NCI-H446 (cell line): ENCODE measurements at places on chromosomes 4 and X.

DNA sequence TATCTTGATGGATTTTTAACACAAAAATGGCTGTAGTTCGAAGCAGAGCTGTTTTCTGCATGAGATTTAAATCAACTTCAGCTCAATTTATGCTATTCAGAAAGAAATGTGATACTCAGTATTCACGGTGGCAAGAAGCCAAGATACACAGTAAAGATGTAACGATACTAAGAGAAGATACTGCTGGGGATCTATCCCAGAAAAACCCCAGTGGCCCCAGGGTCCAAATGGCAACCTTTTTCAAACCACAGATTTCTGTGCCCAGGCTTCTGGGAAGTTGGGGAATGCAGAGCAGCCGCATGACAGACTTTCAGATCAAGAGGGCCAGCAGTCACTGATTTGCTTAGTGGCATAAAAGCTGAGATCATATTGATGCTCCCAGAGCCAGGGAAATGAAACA lies 353.9 kb downstream of the AFF2 start:
- no peak for DNase-seq

GRCh38 chr4:8548731-8549351 lies 31.4 kb upstream of the GPR78 start:
- DNase-seq: no peak

DNA sequence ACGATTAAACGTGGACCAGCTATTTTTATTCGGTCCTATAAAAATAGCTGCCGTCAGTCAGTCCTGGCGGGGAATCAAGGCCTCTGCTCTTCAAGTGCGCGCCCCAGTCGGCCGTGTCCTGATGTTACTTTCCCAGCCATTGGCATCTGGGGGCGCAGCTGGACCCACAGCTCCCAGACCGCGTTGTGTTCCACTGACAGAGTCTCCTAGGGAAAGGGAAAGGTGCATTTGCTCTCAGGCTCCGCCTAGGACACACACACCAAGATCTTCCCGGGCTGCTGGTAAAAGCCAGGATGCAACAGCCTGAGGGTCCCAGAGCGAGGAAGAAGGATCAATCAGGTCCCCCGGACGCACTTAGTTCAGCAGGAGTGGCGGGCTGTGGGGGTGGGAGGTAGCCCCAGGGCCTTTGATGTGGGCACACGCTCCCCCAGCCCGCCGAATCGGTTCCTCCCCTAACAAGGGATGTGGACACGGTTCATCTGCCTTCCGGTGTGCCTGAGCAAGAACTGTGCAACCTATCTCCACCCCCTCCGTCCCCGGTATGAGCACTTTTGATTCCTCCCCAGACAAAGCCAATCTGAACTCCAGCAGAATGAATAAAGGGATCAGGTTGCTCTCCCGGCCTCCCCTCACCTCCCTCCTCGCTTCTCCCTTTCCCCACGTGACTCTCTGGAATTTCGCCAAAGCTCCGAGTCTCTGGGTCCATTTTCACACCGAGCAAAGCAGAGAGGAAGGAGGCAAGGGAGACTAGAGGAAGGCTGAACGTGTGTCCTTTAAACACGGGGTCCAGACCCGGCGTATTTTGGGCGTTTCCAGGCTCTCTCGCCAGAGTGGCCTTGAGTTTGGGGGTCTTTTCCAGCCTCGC lies 626 bp upstream of the FRAS1 start:
- DNase-seq: peak; percentile 90

DNA sequence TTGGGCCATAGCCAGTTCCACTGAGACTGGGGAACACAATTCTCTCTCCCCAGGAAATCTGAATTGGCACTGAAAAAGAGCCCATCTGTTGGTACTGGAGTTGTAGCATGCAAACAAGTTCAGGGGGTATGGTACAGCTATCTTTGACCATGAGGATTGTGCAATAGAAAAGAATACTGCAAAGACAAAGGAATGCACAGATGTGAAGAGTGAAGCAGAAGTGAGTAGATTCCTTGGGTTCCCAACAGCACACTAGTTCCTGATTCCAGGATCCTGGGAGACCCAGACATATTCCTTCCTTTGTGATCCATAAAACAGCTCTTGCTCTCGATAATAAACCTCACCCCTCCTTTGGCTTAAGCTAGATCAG lies 43.3 kb upstream of the CTAG2 start:
- no peak for DNase-seq

GRCh38 chr4:38662522-38663089 lies 1.4 kb upstream of the KLF3 start:
- DNase-seq: no peak

DNA sequence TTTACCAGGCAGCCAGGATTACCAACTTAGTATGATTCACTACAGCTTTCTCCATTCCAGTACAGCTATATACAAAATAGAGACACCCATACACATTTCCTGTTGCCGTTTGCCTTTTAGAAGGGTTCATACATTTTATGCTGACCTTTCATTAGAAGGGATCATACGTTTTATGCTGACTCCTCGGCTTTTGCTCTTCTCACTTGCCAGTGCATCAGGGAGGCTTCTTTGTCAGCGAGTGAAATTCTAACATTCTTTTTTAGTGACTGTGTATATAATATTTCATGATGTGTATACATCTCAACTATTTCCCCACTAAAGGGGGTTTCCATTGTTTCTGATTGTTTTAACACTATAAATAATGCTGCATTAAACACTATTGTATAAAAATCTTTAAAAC lies 552.6 kb downstream of the TRIML1 start:
- no peak for DNase-seq

DNA sequence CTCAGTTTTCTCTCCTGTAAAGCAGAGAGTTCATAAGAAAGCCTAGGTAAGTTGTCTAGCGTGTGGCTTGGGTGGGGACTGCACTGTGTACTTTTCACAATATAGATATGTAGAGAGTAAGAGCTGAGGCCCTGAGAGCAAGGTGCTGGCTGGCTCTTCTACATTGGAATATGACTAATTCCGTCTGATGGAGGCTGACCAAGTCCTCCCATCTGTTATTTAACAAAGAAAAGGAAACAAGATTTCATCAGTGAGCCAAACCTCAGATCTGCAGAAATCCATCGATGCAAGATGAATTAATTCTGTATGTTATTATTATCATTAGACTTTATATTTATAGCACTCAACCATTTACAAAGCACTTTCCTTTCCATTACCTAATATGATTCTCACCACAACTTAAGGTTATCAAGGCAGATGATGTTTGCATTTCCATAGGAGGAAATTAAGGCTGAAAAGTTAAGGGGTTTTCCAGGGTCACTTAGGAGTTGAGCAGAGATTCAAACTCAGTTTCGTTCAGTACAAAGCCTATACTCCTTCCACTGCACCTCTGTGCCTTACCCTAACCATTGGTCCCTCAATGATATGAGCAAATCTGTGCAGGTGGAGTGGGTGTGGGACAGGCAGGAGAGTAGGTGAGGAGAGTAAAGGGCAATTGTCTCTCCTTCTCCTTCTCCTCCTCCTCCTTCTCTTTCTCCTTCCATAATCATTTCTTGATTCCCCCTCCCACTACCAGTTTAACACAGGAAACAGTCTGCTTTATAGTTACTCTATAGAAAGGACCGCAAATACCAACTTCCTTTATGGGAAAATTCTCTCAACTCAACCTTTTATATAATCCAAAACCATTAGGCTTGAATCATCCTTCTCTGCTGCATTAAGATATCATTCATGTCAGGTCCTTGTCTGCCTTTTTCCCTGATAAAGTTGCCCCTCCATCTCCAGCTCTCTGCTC lies 27.6 kb upstream of the SRD5A3 start:
- no peak for DNase-seq
